ENCODE measurements at places on chromosomes 16 and 17.

DNA sequence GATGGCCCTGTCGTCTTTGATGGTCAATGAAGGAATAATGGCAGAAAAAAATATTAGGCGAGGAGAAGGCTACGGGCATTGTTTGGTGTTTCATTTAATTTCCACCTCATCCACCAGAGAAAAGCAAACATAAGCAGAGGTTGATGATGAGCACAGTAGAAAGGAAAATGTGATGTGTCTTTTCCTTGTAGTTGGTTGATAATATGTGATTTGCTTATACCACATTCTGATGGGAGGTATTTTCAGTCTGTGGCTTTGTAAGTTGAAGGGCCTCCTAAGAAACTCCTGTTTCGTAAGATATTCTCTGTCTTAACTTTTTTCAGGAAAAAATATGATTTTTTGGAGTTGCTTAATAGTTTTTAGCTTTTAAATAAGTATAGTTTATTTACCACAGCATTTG, 215.7 kb downstream of the PRKCA start:
- peak; percentile 44 for DNase-seq

DNA sequence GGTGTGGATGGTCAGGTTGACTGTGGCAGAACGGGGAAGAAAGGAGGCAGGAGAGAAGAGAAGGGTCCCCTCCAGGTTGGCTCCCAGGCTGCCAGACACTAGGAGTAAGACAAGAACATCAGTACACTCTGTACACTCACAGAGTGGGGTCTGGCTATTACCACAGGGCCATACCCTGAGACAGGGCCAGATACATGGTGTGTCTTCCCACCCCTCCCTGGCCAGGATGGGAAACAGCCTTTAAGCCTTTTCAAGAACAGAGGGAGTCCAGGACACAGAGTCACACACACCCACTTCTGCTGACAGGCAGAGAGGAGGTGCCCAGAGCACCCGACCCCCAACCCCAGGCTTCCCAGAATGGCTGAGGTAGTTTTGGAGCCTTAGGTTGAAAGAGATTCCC, 99.4 kb downstream of the LITAF start:
- no peak for DNase-seq

GRCh38 chr17:55420776-55421178, 858 bp downstream of the MMD start:
- DNase-seq = peak; percentile 36

GRCh38 chr16:8885674-8886592, 3.8 kb downstream of the LITAFD start:
- DNase-seq = no peak

- DNase-seq = no peak
Observed at GRCh38 chr17:9020096-9020823, 1.1 kb upstream of the NTN1 start.

GRCh38 chr17:66555605-66556004, 253.2 kb downstream of the PRKCA start:
- no peak for DNase-seq

- DNase-seq = no peak
Observed at GRCh38 chr16:368388-369158, 1.8 kb downstream of the MRPL28 start.

DNA sequence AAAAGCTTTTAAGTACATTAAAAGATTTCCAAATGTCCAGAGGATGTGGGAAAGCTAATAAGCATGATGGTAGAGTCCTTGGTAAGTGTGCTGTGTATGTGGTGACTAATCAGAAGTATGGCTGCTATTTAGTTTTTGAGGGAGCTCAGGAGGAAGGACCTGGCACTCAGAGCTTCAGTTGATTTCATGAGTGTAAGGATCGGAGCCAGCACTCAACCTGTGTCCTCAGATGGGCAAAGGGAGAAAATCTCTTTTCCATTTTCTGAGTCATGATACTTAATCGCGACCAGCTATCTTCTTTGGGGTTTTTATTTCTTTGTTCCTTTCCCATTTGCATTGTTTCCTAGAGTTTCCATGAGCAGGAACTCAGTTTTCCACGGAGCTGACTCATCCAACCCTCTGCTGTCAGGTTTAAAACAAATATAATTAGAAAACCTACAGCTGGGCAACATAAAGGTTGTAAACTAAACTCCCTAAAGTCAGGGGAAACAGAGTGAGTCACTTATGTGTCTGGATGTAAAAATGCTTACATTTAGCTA, 125.4 kb downstream of the MAP2K6 start:
- DNase-seq = no peak

DNA sequence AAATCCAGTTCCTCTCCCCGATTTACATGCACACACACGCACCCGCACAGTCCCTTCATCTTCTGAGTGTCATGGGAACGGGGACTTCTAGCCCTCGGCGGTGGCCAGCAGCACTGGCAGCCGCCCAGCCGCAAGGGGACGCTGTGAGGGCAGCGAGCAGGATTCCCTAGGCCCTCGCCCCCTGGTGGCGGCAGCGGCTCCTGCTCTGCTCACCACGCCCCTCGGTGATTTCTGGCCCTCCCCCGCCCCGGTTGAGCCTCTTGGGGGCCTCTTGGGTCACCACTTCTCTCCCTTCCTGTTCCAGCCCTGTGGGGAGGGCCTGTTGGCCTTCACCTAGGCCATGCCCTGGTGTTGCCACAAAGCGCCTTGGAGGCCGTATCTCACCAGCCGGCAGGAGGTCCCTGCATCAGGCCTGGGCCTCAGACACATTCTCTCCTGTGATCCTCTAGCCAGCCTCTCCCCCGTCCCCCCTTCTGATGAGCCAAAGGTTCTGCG, 75.2 kb upstream of the KSR1 start:
- peak; percentile 76 for DNase-seq

- DNase-seq = no peak
Observed at GRCh38 chr17:17621254-17621653, 29.7 kb upstream of the PEMT start.

All from AML-193 (cell line).